ENCODE measurements at places on chromosomes 12 and 14.

DNA sequence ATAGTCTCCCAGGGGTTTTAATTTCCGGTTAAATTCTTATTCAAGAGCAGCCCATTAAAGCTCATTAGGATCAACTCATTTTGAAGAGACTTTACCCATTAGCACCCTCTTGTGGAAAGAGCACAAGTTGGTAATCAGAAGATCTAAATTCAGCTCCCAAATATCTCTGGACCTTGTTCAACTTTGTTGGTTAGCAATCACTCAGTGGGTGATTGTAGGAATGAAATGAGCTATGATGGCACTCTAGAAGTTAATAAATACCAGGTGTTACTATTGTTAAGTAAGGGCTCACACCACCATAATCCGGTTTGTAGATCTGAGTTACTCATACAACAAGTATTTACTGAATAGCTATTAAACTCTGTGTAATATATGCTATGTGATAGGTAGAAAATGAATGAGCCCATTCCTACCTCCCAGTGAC, 42.9 kb downstream of the TRIP11 start:
- DNase-seq: peak; percentile 91

- DNase-seq: no peak
Observed at GRCh38 chr12:62562846-62563245, 96.2 kb downstream of the MON2 start.

GRCh38 chr14:87847216-87847755, 145.7 kb downstream of the GALC start:
- no peak for DNase-seq

DNA sequence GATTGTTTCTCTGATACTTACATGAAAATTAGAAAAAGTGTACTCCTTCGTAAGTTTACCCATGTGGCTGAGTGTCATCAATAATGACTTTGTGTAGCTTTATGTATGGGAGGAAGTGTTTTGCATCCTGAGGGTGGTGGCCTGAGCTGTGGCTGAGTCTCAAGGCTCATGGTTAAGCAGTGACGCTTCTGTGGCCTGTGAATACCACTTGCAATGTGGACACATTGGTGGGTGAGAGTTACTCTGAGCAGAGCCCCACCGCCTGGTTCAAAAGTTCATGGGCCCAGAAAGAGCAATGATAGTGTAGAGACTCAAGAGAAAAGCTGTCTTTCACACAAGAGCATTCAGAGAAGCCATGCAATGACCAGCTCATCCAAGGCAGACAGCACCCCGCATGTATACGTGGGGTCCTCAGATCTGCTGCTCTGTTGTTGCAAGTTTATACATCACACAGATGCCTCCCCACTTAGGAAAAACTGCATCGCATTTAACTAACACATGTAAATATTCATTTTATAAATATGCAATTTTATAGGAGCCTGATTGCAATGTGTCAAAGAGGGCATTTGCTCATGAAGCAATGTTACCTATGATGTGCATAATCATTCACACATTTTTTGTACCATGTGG, 55.1 kb upstream of the FRMD6 start:
- DNase-seq: no peak

DNA sequence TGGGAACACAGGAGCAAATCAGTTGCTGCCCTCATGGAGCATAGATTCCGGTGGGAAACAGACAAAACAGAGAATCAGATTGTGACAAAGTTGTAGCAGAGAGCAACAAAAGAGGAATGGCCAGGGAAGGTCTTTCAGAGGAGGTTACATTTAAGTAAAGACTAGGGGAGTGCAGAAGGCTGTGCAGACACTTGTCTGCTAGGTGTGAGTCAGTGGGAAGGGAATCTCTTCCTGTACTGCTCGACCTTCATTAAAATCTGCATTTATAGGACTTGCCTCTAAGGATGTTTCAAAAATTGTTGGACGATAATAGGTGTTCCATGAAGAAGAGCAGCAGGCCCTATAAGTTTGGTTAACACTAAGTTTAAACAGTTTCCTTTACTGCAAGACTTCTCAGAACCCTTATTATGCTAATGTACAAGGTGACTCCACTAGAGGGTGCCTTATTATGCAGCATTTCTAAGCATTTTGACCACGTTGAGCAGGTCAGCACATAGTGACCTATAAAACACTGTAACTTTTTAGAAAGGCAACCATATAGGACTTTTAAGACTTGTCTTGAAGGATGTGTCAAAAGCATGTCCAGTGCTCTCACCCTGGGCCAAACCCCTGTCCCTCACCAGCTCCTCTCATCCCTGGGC, 91.8 kb upstream of the RIC8B start:
- DNase-seq: peak; percentile 67

GRCh38 chr12:125395583-125396215, 330.5 kb downstream of the AACS start:
- DNase-seq: no peak

- DNase-seq: no peak
Observed at GRCh38 chr12:5403411-5403810, 28.5 kb upstream of the NTF3 start.

GRCh38 chr12:115872919-115873357, 404.6 kb downstream of the MED13L start:
- DNase-seq: no peak

- DNase-seq: no peak
Observed at GRCh38 chr12:85688837-85689236, 147.4 kb downstream of the RASSF9 start.

- peak; percentile 74 for DNase-seq
Observed at GRCh38 chr12:989751-990660, 1.0 kb upstream of the ERC1 start.

DNA sequence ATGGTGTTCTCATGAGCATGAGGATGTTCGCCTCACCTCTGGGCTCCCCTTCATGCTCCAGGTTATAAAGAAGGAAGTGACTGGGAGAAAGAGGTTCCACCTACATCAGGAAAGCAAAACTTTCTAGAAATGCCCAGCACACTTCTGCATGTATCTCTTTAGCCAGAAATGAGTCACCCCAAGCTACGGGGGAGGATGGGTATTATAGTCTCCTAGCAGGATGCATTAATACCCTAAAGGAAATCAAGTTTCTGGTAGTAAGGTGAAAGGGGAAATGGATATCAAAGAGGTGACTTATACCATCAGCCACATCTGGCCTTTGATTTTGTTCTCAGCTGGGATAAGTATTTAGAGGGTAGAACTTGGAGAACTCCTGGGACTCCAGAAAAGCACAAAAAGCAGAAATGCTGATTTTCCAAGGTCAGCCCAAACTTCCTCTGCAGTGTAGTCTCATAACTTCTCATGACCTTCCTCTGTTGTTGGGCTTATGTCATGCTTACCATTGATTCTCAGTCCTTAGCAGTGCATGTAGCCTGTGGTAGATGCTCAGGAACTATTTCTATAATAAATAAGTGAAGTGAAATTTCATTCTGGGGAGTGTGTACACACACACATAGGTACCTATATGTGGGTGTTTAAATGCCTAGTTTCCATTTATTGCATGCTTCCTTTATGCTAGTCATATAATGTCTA, 209.4 kb upstream of the CRY1 start:
- no peak for DNase-seq

DNA sequence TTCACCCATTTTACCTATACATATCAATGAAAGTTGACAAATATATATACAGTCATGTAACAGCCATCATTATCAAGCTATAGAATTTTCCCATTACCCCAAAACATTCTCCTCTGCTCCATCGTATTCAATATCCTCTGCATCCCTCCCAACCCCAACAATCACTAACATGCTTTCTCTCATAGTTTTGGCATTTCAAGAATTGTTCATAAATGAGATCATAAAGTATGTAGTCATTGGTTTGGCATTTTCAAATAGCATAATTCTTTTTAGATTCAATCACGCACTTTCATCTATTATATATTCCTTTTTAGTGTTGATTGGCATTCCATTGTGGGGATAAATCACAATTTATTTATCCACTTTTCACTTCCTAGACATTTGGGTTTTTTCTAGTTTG, 866.0 kb upstream of the TMEM132C start:
- DNase-seq: peak; percentile 65

GRCh38 chr12:71546322-71546861, 106.8 kb downstream of the LGR5 start:
- no peak for DNase-seq

DNA sequence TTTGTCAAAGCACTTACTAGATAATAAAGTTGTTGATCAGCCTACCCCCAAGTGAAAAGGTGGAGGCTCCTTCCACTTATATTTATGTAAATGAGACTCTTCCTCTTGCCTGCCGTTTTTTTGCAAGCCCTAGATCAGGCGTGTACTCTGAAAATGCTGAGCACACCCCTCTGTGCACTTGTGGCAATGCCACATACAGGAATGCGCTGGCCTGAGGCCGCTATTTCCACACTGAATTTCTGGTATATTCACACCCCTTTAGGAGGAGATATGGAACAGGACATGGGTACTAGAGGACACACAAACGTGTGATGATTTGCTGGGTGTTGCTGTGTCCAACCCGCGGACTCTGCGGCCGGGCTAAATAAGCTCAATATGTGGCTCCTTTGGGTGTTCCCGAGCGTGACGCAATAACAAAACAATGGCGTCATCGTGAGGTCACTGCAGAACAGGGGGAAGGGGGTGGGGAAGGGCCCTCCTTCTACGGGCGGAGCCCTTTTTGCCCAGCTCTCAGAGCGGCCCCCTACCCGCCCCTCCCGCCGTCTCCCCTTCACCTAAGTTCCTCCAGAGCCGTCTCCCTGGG, 554 bp upstream of the TSPAN31 start:
- peak; percentile 90 for DNase-seq

GRCh38 chr14:65200454-65200853, 98.1 kb upstream of the MAX start:
- DNase-seq: no peak

- DNase-seq: no peak
Observed at GRCh38 chr12:97801471-97802059, 339.0 kb downstream of the RMST start.

- DNase-seq: peak; percentile 62
Observed at GRCh38 chr12:119505001-119505400, 88.6 kb upstream of the TMEM233 start.

- DNase-seq: peak; percentile 88
Observed at GRCh38 chr12:50174971-50175715, 8.0 kb upstream of the CERS5 start.

DNA sequence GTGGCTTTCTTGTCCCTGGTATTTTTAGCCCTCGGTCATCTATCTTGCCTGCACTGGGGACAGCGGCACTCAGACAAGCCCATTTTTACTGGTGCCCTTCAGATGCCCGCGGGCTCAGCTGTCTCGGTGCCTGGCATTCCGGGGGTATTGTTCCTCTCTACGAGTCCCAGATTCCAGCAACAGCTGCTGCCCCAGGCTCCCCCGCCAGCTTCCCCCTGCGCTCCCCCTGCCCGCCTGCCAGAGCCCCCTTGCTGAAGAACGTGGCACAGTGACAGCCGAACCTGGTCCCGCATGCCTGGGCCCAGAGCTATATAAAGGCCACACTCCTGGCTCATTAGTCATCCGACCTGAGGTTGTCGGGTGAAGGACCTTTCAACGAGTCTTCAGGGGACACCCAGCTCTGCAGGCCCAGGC, 10.9 kb upstream of the MYL2 start:
- no peak for DNase-seq

- no peak for DNase-seq
Observed at GRCh38 chr12:53338017-53338416, 1.9 kb upstream of the SP7 start.

DNA sequence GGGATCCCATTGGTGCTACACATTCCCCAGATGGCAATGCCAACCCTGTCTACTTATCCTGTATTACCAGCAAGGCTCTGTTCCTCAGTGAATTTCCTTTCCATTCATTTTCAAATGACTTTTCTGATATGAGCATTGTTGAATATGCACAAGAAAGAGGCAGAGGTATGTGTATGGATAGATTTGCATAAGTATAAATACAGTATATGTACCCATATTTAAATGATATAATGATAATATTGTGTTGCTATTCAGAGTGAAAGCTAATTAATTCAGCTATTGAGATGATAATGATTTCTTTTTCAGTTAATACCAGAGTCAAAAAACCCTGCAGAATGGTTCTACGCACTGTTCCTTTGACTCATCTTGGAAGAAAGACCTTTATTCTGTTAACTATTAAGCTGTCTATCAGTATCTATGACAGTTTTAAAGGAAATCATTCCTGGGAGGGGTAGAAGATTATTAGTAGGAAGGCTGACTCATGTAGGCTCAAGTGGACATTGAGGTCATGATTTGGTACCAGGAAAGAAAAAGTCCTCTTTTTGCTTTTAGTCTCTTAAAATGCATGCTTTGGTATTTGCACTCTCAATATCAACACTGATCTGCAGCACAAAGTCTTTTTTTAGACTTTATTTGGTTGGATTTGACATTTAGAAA, 44.9 kb upstream of the GAS2L3 start:
- peak; percentile 96 for DNase-seq

- DNase-seq: no peak
Observed at GRCh38 chr14:32611752-32612151, 282.7 kb downstream of the AKAP6 start.

- DNase-seq: no peak
Observed at GRCh38 chr12:104478396-104479122, 21.8 kb downstream of the CHST11 start.

GRCh38 chr14:99524804-99525698, 43.8 kb downstream of the CCNK start:
- peak; percentile 36 for DNase-seq

DNA sequence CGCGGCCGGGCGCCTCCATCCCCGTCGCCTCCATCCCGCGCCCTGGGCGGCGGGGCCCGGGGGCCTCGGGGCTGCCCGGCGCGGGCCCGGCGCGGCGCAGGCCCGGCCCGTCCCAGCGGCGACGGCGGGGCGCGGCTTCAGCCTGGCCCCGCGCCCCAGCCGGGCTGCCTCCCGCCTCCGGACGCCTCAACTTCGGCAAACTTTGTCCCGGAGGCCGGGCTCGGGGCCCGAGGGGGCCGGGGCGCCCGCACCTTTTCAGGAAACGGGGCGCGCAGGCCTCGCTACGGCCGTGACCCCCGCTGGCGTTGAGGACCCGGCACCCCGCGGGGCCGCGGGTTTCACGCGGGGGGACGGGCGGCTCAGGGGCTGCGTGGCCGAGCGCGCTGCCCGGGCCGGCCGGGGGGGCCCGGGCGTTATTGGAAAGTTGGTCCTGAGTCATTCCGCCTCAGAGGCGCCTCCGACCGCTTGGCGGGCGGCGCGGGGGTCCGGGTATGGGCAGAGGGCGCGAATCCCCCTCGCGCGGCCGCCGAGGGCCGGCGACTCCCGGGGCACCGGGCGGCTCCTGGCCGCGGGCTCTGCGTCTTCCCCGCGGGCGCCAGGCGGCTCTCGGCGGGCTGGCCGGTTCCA, 575 bp downstream of the TRAF3 start:
- DNase-seq: no peak

- DNase-seq: no peak
Observed at GRCh38 chr14:59695198-59695597, 118.6 kb upstream of the CCDC175 start.

DNA sequence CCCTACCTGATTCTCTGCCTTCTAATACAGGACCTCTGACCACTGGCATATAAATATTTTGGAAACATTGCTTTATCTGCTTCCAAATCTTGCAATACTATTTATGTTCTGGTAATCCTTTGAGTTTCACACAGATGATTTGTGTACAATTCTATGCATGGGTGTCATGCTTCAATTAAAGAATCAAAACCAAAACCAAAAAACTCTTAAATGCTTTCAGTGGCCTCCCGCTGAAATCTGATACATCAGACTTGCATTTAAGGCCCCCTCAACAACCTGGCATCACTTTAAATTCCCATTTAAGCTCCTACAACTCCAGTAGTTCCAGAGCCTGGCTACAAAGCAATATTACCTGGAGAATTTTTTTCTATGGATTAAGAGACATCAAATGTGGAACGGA, 221.7 kb upstream of the NAV3 start:
- DNase-seq: no peak

GRCh38 chr12:123268850-123269249, 2.8 kb downstream of the CDK2AP1 start:
- no peak for DNase-seq

GRCh38 chr12:127236491-127236890, 1030.5 kb upstream of the TMEM132C start:
- no peak for DNase-seq

All from ACHN (cell line).